Pons (tissue), 1 donor: ENCODE measurements at places on chromosomes 11 and 22.

DNA sequence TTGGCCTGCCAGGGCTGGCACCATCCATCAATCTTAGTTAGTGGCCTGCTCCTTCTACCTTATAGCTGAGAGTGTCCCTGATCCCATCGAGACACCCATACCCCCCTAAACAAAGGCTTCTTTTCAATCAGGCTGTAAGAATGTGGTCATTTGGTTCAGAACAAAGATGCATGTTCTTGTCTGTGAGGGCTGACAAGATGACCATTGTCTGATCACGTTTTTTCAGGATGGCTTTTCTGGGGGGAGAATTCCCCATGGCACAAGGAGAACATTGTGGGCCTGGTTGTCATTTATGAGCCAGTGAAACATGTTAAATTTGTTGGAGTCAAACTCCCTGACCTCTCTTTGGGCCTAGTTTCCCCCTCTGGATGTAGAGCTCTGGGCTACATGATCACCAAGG lies 160.4 kb downstream of the INSC start:
- DNase-seq: peak; percentile 83

GRCh38 chr22:39277142-39277607 lies 32.4 kb upstream of the PDGFB start:
- no peak for DNase-seq

DNA sequence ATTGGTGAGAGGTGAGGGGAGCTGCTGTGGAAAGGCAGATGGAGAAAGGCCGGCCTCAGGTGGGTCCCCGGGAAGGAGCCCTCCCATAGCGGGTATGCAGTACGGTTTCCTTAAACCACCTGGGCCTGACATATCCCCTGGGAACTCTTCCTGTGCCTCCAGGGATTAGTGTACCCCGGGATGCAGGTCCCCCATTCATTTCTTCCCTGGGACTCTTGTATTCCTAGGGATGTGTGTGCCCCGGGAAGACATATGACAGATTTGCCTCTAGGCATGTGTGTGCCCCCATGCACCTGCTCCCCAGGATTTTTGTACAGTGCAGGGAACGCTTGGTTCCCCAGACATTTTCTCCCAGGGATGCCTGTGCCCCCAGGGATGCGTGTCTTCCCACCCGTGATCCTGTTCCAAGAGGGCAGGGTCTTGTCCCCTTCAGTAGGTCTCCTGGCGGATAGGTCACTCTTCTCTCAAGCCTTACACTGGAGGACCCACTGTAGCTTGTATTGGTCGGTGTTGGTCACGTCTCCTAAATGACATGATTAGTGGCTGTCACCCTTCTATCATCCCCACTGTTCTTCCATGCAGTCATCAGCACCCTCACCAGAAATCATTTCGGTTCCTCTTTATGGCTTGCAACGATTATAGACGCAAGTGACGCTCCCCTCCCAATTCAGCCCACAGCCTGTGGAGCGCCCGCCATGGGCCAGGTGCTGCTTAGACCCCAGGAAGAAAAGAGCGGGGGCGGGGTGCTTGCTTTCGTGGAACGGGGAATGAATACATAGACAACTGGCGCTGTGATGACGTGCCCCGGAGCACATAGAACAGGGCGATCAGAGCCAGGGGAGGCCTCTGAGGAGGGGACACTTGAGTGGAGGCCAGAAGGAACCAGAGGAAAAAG lies 1.3 kb downstream of the PARVB start:
- peak; percentile 53 for DNase-seq

GRCh38 chr11:25515576-25515975 lies 816.4 kb upstream of the ANO3 start:
- DNase-seq: no peak

GRCh38 chr11:70142221-70142875 lies 60.7 kb upstream of the FADD start:
- DNase-seq: no peak

DNA sequence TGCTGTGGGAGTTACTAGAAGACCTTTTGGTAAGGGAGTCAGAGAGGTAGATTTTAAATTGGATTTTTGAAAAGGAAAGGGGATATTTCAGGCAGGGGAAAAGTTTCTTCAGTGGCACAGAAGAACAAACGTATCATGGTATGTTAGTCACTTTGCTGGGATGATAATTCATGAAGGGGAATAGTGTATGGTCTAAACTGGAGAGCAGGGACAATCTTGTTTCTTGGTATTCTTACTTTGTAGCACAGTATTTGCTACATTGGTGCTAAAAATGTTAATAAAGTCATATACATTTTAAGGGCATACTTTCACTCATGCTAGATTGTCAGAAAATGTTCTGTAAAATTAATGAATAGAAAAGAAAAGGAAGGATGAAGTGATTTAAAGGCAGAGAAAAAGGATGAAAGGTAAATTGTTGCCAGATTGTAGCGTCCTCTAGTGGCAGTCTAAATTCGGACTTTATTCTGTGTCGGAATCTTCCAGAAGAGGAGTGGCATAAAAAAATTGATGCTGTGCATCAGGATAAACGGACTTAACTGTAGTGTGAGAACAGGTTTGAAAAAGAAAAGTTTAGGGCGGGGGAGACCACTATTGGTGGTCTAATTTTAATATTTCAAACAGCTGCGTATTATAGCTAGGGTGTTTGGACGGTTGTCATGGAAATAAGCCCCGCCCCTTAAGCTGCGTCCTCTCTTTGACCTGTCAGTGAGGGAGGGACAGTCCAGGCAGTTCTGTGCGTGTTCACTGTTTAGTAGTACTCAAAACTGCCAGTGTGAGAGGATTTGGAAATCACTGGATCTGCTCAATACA lies at the start of gene BCO2:
Gene BCO2, plus strand, starts transcription at position 724 of the 810 bp plus-strand sequence. CDS start 90 bp downstream, outside the sequence.
- peak; percentile 95 for DNase-seq

- no peak for DNase-seq
These were observed at the start of gene MS4A8 for GRCh38 chr11:60699284-60699691. MS4A8 (plus strand) TSS chr11:60699612; CDS start chr11:60700861, 1,249 bp downstream.

- peak; percentile 34 for DNase-seq
These were observed 46.1 kb upstream of the OR4B1 start for GRCh38 chr11:48170241-48171233.

DNA sequence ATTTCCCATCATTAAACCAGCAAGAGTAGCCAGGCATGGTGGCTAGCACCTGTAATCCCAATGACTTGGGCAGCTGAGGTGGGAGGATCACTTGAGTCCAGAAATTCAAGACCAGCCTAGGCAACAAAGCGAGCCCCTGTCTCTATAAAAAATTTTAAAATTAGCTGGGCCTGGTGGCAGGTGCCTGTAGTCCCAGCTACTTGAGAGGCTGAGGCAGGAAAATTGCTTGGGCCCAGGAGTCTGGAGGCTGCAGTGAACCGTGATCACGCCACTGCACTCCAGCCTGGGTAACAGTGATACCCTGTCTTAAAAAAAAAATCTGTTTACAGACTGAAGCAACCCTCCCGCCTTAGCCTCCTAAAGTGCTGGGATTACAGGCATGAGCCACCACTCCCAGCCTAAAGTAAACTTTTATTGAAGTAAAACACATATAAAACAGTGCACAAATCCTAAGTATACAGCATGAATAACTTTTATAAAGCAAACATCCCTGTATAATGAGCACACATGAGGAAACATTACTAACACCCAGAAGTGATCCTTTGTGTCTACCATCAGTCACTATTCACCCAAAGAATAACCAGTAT lies 12.6 kb downstream of the UCP3 start:
- DNase-seq: no peak

DNA sequence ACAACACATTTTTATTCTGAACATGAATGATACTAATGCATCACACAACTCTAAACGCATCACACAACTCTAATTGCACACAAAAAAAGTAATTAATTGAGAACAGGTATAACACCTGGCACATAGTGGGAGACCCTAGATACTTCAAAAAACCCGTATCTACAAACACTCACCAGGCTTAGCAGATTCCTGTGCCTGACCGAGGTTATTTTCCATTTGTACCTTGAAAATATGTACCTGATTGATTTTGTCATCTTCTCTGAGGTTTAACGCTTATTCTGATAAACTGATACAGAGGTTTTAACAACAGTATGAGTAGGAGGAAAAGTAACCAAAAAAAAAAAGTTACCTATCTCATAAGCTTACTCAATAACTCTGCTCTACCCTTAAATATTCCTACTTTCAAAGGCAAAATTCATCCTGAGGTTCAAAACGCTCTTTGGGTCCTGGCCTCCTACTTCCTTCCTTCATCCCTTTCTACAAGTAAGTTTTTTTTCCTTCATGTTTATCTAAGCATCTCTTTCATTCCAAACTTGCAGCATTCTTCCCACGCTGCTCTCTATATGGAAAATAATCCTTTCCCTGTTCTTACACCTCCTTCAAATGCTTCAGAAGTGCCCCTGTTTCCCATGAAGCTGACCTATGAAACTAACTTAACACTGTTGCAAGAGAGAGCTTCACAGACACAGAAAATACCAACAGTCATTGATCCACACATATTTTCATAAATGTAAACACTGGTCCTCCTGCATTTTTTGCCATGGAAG lies 73.3 kb downstream of the ETS1 start:
- DNase-seq: no peak

DNA sequence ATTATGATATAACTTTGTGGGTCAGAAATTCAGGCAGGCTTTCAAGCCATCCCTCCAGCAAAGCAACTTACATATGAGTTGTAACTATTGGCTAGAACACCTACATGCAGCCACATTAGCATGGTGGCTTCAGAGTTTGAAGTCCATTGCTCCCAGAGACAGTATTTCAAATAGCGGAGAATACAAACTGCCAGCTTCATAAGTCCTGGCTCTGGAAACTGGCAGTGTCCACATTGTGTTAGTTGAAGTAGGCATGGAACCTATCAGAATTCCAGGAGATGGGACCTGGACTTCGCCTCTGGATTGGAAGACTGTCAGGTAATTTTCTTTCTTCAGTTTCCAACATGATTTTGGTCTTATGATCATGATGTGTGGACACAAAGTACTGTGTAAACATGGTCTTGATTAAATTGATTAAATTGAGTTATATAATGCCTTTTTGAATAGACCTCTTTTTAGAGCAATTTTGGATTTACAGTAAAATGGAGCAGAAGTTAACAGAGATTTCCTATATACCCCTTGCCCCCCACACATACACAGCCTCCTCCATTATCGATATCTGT lies 209.9 kb upstream of the NAV2 start:
- no peak for DNase-seq

DNA sequence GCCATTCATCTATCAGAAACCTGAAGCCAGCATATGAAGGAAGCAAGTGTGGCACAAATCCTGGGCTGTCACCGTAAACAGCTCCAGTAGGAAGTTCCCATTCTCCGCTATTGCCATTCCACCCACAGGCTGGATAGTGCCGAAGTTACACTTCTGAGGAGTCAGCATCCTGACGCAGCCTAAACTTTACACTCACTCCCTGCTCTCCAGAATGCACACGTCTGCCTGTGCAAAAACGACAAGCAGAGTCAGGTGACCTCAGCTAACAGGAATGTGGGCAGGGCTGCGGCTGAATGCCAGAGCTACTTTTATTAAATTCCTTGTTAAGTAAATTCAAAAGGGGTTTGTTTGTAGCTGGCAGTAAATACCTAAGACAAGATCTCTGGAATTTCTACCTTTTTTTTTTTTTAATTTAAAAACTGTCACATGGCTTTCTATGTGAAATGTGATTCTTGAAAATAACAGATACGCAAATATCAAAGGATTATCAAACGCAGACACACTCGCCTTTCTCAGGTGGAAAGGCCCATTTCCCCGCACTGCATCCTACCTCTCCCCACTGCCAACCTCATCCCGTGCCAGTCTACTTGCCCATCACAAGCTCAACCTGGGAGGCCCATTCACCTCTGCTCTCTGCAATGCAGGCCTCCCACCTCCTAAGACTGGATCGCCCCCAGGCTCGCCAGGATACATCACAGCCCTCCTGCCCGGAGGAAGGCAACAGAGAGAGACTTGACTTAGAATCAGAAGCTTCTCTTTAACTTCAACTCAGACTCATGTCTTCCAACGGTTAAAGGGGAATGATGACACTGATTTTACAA lies 33.5 kb downstream of the NFRKB start:
- DNase-seq: no peak

DNA sequence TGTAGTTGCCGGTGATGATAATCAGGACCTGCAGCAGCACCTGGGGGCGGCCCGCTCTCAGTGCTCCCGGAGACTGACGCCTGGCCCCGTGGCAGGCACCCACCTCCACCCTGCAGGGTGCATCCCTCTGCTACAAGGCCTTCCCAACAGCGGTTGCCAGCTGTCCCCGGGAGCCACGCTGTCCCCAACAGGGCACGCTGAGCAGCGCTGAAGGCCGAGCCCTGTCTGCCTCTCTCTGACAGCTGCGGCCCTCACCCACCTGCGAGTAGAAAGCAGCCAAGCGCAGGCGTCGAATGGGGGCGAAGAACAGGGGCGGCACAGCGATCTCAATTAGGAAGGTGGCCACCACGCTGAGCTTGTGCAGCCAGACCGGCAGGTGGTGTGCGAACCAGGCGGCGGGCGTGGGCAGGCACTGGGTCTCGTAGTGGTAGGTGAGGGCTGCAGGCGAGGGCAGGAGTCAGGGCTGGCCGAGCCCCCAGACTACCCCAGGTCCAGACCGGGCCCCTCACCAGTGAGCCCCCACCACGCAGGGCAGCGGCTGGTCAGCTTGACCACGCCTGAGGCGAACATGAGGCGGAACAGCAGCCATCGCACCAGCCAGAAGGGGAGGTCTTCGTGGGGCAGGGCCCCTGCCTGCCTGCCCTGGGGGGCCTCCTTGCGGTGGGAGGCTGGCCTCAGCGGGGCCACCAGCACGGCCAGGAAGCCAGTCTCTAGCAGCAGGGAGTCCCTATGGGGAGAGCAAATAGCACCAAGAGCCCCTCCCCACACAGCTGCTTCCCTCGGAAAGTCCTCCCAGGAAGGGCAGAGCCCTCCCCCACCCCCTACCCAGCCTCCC lies 1.5 kb downstream of the LMF2 start:
- no peak for DNase-seq

DNA sequence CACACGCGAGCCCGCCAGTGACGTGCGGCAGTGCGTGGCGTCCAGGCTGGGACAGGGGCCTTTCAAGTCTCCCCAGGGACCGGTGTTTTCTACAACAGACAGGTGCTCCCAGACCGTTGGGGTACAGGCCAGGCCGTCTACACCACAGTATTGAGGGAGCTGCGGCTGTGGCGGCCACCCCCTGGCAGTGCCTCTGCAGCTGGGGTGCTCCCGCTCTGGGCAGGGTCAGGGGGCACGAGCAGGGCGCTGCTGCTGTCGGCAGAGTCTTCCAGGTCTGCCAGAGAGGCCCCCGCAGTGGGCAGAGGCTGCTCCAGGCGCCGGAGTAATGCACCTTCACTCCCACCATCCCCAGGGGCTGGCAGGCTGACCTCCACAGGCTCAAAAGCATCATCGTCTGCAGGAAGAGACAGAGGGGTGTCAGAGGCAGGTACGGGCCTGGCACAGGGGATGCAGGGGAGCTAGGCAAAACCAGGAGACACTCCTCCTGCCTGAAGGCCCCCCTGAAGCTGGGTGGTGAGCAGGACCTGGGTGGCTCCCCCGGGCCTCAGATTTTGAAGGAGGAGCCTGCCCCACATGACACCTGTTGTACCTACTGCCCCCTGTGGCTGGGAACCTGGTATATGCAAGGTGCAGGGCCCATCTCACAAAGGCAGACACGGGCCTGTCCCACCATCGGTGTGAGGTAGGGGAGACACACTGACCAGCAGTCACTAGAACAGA lies 83.3 kb downstream of the DGCR2 start:
- DNase-seq: no peak

- DNase-seq: no peak
These were observed 65.8 kb downstream of the PARVB start for GRCh38 chr22:44089717-44090570.

GRCh38 chr11:67204822-67205221 lies 61.5 kb upstream of the GRK2 start:
- no peak for DNase-seq
